ENCODE measurements at places on chromosomes 7 and 10.

DNA sequence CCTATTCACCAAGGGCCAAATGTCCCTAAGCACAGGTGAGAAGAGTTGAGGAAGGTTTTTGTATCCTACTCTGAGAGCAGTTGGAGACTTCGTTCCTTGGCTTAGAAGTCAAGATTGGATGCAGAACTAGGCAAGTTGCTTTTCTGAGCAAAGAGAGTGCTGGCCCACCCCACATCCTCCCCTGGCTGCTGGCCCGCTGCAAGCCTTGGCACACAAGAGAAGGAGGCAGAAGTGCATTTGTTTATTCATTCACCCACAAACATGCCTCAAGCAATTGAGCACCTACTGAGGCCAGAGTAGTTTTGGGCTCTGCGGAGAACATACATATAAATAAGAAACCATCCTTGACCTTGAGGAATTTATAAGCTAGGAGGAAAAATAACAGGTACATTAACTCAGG is 318.9 kb downstream of the KCNMA1 start:
- DNase-seq = no peak

- DNase-seq = no peak
Measured at GRCh38 chr7:69928621-69929020, 330.3 kb downstream of the AUTS2 start.

- no peak for DNase-seq
Measured at GRCh38 chr7:55150709-55151451, 132.1 kb downstream of the EGFR start.

GRCh38 chr7:10889266-10889898 is 84.3 kb upstream of the PHF14 start:
- DNase-seq = peak; percentile 61

GRCh38 chr7:128872394-128872824 is 9.8 kb downstream of the ATP6V1F start:
- DNase-seq = no peak

- no peak for DNase-seq
Measured at GRCh38 chr7:118243695-118244094, 19.2 kb downstream of the ANKRD7 start.

GRCh38 chr10:129756912-129757901 is 206.9 kb downstream of the EBF3 start:
- DNase-seq = no peak

GRCh38 chr7:147412109-147412508 is 1178.5 kb upstream of the C7orf33 start:
- DNase-seq = no peak

DNA sequence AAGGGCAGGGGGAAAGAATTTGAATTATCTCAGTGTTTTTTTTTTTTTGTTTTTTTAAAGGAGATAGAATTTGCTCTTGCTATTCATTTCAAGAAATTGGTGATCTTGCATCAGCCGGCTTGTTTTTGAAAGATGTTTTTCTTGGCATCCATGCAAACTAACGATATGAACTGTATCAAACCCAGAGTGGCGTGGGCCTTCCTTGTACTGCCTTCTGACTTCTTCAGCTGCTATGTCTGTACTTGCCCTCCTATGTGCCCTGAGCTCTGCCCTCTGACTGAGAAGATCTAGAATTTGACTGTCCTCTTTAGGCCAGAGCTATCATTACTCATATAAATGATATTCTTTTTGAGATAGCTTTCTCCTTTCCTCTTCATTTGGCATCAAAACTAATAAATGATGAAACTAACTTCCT is 183.1 kb downstream of the EXOC4 start:
- no peak for DNase-seq

GRCh38 chr7:115133248-115133647 is 211.4 kb downstream of the MDFIC start:
- no peak for DNase-seq

DNA sequence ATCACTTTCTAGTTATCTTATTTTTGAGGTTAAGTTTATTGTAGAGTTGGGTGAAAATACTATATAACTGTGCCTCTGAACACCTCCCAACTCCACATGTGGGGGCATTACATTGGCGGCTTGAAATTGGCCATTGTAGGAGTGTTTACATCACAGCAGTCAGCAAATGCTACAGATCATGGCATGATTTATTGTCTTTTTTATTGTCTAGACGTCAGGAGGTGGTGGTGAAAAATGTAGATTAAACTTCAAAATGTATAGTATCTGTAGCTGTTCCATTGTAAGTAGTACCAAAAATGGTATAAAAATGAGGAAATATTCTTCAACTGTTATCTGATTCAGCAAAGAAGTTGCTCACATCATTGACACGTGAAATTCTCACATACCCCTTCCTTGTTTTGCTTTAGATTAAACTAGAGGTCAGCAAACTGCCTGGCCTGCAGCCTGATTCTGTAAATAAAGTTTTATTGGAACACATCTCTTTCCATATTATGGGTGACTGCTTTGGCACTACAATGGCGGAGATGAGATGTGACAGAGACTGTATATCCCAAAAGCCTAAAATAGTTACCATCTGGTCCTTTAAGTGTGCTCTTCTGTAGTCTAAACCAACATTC is 35.0 kb downstream of the TAF3 start:
- no peak for DNase-seq

GRCh38 chr10:27822301-27822700 is 76.7 kb upstream of the MKX start:
- no peak for DNase-seq

DNA sequence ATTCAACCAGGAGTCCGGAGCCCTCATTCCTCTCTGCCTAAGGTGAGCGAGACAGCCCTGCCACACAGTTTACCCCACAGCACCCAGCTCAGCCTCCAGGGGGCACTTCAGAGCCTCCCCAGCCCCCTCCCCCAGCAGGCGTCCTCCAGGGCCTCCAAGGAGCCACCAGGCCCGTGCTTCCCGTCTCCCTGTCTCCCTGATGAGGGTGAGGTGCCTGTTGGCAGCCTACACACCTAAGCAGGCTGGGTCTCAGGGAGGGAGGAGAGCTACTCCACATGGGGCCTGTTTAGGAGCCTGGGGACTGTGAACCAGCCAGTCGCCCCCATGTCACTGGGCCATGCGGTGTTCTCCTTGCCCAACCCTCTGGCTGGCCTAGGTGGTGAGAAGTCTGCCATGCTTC is 28.9 kb upstream of the TRIM8 start:
- peak; percentile 23 for DNase-seq

- peak; percentile 5 for DNase-seq
Measured at GRCh38 chr10:58512491-58513187, at the start of gene BICC1. BICC1 (plus strand) TSS chr10:58512872; CDS start chr10:58513144, 272 bp downstream.

- no peak for DNase-seq
Measured at GRCh38 chr10:75959209-75959608, 527.8 kb downstream of the LRMDA start.

DNA sequence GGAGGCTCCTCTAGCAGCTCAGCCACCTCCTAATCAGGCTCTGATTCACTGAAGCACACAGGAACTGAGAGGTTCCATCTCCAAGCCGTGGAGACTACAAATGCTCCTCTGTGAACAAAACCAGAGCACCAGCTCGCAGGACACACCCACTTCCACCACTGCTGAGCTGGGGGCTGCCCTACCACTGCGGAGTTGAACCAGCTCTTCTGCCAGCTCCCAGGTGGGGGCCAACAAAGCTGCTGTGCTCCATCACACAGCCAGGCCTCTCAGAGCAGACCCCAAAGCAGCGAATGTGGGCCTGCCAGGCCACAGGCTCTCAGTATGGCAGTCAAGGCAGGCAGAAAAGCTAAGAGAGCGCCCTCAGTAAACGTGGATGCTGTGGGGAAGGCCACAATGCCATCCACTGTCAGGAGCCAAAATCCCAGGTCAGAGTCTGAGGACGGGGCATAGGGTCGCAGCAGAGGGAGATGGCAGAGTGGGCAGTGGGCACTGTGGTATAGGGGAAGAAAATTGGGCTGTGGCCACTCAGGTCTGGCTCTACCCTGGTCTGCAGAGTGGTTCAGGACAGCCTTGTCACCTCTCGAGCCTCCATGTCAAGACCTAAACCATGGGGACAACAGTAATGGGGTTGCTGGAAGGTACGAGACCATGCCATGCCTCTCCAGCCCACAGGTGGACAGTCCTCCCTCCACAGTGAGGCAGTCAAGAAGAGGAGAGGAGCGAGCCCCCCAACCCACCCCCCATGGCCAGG is 82.1 kb downstream of the GRID1 start:
- no peak for DNase-seq

DNA sequence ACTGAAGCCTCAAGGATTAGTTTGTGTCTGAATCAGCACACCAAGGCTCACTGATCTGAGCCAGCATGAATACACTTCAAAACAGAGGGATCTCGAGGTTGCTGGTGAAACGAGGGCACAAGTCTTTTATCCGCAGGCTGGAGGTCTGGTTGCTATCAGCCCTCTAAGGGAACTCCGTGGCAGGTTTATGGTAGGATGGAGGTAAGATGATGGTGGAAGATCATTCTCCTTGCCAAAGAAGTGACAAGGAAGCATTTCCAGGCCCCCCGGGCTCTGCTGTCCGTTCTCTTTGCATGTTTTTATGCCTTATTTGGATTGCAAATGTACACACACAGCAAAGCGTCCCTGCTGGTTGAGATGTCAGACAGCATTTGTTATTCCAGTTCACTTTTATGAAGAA is 268.3 kb downstream of the ARHGAP12 start:
- no peak for DNase-seq

GRCh38 chr10:25552283-25552919 is 377.6 kb downstream of the GPR158 start:
- DNase-seq = no peak

GRCh38 chr10:5666008-5666840 is at the start of gene ASB13:
ASB13 (minus strand) TSS chr10:5666595; CDS start chr10:5666551, 44 bp downstream.
- DNase-seq = peak; percentile 51

- DNase-seq = no peak
Measured at GRCh38 chr7:144027070-144027469, 21.7 kb upstream of the OR2A5 start.

Data from activated CD4-positive, alpha-beta T cell treated with anti-CD3 and anti-CD28 coated beads, Interleukin-2, Interleukin-6, amounts not matched to agents 100 ng/mL and 50 ng/mL, durations not matched to agents 16 hours and 8 hours (primary cell).